NCI-H460 (cell line): ENCODE measurements at places on chromosomes 11 and 22. TPM values are rescaled to one million over a fixed set of nuclear protein-coding genes. Genes with fewer than 3 reads are reported as not detected.

The MRE11 gene
- total RNA-seq: 13.7 and 19.4 TPM in 2 replicates

The DDTL gene
- total RNA-seq: 0.84 TPM in 1 of 2 replicates, not detected in the other

The SCGB1D2 gene
- total RNA-seq: not detected in 2 replicates

The DDI1 gene
- total RNA-seq: not detected in 2 replicates

The MYOD1 gene
- total RNA-seq: 0.15 TPM in 1 of 2 replicates, not detected in the other

The NAALAD2 gene
- total RNA-seq: not detected in 2 replicates

The OR6T1 gene
- total RNA-seq: not detected in 2 replicates

The SPTBN2 gene
- 17.0 and 17.4 TPM in 2 replicates for total RNA-seq

The NCF4 gene
- total RNA-seq: not detected in 2 replicates

The GSTT2B gene
- total RNA-seq: 1.2 TPM in 1 of 2 replicates, not detected in the other

The APOBEC3C gene
- total RNA-seq: 7.2 and 8.0 TPM in 2 replicates

The OR8D1 gene
- not detected in 2 replicates for total RNA-seq

The ART5 gene
- not detected in 2 replicates for total RNA-seq

The PES1 gene
- total RNA-seq: 92.1 and 106 TPM in 2 replicates

The GLYATL1 gene
- total RNA-seq: not detected in 2 replicates

The DDX10 gene
- total RNA-seq: 277 and 301 TPM in 2 replicates

The KIAA0930 gene
- total RNA-seq: 31.8 and 32.7 TPM in 2 replicates

The NLRP6 gene
- total RNA-seq: not detected in 2 replicates

The IGLL1 gene
- not detected in 2 replicates for total RNA-seq

The DTX4 gene
- 0.25 and 0.38 TPM in 2 replicates for total RNA-seq

The CDC42BPG gene
- total RNA-seq: 0.02 TPM in 1 of 2 replicates, not detected in the other
